Airway epithelial cell (primary cell): ENCODE measurements at places on chromosomes 1 and 21. TPM values are rescaled to one million over a fixed set of nuclear protein-coding genes. Genes with fewer than 3 reads are reported as not detected.

LCE2B gene
- not detected in 2 replicates for total RNA-seq

LCE1E gene
- 0.37 TPM in 1 of 2 replicates, not detected in the other for total RNA-seq

KRTAP10-12 gene
- not detected in 2 replicates for total RNA-seq

TEKT2 gene
- 0.21 and 0.65 TPM in 2 replicates for total RNA-seq

ADSS2 gene
- total RNA-seq: 38.3 and 39.1 TPM in 2 replicates

PDZK1IP1 gene
- total RNA-seq: 2.5 TPM in 1 of 2 replicates, not detected in the other

SPATA46 gene
- not detected in 2 replicates for total RNA-seq

CFHR3 gene
- total RNA-seq: not detected in 2 replicates

ATP6V0B gene
- total RNA-seq: 167 and 185 TPM in 2 replicates

SYT11 gene
- 1.3 TPM in 2 replicates for total RNA-seq

C1orf87 gene
- not detected in 2 replicates for total RNA-seq

LMOD1 gene
- total RNA-seq: not detected in 2 replicates

TMEM79 gene
- 37.5 and 38.2 TPM in 2 replicates for total RNA-seq

CFAP45 gene
- 0.09 and 0.49 TPM in 2 replicates for total RNA-seq

MARK1 gene
- total RNA-seq: 6.0 and 8.5 TPM in 2 replicates

UBXN10 gene
- total RNA-seq: 0.23 TPM in 1 of 2 replicates, not detected in the other

OR14K1 gene
- total RNA-seq: not detected in 2 replicates

FAM76A gene
- total RNA-seq: 6.3 and 9.8 TPM in 2 replicates

B3GALT2 gene
- not detected in 2 replicates for total RNA-seq

CRYZL1 gene
- 12.1 and 16.1 TPM in 2 replicates for total RNA-seq

CELA2B gene
- total RNA-seq: not detected in 2 replicates

RGSL1 gene
- total RNA-seq: not detected in 2 replicates
